ENCODE measurements at places on chromosomes 16 and 17.

GRCh38 chr16:50778284-50779163 is 36.6 kb downstream of the CYLD start:
- DNase-seq, result no peak

GRCh38 chr16:65038100-65038499 is 83.8 kb downstream of the CDH11 start:
- DNase-seq, result peak; percentile 45

- DNase-seq, result no peak
Observed at GRCh38 chr17:14748036-14748710, 447.3 kb downstream of the HS3ST3B1 start.

GRCh38 chr17:61984821-61985220 is 57.0 kb upstream of the INTS2 start:
- no peak for DNase-seq

GRCh38 chr16:49748322-49748721 is 107.6 kb downstream of the ZNF423 start:
- no peak for DNase-seq

GRCh38 chr17:83180996-83181481 is 101.6 kb downstream of the METRNL start:
- DNase-seq, result no peak

GRCh38 chr17:9181640-9182039 is 160.3 kb downstream of the NTN1 start:
- DNase-seq, result no peak

- no peak for DNase-seq
Observed at GRCh38 chr17:73214851-73215250, 22.0 kb downstream of the COG1 start.

Data from left kidney (tissue), 8 donors.